ENCODE measurements at places on chromosomes 5 and 9. TPM values are rescaled to one million over a fixed set of nuclear protein-coding genes. Genes with fewer than 3 reads are reported as not detected.

Gene HCN1
- total RNA-seq = not detected

Gene CBY3
- not detected for total RNA-seq

Gene SAPCD2
- 3.5 TPM for total RNA-seq

Gene GHR
- not detected for total RNA-seq

Gene TXNDC8
- total RNA-seq = not detected

Gene LHX3
- 0.11 TPM for total RNA-seq
